ENCODE measurements at places on chromosomes 4 and X.

DNA sequence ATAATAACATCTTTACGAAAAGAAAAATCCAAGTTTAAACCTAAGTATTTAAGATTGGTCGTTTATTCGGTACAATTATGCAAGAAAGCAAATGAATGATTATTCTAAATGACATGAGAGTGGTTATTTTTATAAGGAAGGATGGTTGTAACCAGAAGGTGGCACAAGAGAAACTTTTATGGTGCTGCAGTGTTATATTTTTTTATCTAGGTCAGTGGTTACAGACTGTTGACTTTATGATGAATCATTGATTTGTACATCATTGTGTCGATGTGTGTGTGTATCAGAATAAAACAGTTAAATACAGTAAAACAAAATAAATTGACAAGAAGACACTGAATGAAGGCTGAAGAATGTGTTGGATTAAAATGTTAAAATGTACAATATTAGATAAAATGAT is 9.8 kb downstream of the DCAF8L2 start:
- no peak for DNase-seq

DNA sequence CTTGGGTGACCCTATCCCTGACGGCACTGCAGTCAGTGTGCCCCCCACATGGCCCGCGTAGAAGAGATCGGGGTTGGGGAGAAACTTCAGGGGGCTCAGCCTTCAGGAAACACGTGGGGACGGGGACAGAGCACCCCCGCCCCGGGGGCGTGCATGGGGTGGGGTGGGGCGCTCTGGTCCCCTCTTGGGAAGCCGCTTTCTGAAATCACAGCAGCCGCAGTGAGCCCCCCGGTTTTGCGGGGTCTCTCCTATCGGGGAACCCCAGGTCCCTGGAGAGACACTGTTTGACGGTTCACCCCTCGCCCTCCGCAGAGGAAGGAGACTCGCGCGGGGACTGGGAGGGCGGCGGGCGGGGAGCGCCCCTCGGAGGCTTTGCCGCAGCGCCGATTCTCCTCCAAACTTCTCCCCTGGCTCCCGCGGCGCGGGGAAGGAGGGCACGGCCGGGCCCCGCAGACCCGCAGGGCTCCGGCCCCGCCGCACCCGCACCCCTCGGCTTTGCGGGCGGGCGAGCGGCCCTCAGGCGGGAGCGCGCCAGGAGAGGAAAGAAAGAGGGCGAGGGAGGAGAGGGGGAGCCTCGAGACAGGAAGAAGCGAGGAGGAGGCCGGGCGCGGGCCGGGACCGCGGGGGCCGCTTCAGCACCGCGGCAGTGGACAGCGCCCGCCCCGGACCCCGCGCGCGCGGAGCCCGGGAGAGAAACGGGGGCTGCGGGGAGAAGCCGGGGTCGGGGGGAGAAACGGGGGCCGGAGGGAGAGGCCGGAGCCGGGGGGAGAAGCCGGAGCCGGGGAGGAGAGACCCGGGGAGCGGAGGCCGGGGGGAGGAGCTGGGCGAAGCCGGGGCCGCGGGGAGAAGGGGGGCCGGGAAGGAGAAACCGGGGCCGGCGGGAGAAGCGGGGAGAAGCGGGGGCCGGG is 612 bp downstream of the CPLX1 start:
- peak; percentile 32 for DNase-seq

DNA sequence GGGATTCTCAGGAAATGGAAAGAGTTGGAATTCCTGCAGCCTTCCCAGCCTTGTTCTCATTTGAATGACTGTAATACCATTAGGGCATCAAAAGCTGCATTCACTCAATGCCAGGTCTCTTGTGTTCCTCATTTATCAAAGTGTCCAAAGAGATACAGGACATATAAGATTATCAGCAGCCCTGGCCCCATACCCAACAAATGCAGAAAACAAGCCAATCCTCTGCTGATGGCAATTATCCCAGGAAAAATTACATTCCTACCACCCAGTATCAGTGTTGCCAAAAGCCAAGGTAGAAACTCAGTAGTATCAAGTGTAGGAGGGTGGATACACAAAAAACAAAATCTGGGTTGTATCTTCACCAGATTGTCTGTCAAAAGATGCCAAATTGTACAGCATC is 18.5 kb upstream of the ASB5 start:
- no peak for DNase-seq

DNA sequence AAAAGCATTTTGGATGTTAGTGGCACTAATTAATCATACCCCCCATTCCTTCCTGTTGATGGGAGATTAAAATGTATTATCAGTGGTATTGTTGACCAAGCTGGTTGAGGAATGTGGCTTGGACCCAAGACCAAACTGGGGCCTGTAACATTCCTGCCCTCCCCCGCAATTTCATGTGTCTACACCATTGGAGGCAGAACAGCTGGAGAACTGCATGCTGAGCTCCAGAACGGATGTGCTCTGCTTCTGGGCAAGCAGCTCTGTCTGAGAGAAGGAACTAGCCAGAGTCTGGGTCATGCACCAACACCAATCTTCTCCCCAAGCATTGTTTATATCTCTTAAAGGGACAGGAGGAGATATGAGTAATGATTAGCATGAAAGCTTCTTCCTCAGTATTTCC is 185.5 kb downstream of the CEP135 start:
- no peak for DNase-seq

DNA sequence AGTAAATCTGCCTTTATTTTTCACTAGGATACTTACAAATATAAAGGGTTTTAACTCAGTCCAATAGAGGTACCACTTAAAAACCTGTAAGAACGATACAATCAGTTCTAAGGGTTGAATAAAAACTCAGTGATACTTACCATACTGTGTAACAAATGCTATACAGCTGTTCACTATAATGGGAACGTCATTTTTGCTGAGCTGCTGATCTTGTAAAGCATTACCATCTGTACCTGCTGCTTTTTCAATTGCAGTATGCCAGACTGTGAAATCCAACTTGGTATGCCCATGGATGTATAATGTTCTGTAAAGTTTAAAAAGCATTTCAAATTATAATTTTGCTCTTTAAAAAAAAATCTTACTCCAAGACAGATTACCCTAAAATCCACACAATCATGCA is 111.2 kb downstream of the ARAP2 start:
- no peak for DNase-seq

DNA sequence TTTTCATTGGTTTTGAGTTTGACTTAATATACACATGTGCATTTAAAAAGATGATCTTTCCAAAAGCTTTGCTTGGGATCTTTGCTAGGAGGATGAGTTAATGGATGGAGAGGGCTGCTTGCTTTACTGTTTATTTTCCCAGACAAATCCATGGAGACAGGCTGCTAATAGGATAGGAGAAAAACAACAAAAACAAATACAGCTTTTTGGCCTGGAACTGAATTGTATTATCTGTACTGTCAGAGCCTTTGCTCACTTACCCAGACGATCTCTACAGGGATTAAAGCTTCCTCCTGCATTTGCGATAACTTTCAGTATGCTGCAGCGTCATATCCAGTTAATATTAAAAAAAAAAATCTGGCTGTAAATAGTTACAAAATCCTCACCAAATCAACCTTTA is 190.8 kb upstream of the NUDT6 start:
- no peak for DNase-seq

DNA sequence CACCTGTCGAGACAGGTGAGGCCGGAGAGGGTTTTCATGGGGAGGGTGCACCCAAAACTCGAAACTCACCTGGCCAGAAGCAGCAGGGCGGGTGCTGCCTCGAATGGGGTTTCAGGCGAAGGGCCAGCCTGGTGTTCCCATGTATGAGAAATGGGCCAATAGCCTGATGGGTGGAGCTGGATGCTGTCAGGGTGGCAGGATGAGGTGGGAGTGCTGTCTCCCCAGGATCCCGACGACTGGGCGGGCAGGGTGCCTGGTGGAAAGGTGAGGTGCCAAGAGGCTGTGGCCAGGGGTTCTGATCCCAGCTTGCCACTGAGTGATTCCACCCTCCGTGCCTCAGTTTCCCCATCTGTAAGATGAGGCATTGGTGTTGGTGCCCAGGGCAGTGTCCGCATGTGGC is 16.8 kb upstream of the SH3TC1 start:
- no peak for DNase-seq

DNA sequence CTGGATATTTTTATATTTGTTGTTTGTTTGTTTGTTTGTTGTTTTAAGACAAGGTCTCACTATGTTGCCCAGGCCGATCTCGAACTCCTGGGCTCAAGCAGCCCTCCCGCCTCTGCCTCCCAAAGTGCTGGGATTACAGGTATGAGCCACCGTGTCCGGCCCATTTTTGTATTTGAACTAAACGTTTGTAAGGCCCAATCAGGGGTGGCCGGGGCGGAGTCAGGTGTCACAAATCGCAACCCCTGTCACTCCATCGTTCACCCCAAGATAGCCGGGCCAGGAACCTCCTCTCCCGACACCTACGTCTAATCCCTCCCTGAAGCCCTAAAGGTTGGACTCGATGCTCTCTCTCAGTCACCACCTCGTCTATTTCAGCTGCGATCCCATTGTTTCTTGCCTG is 722 bp upstream of the EFHC2 start:
- DNase-seq = peak; percentile 35

GRCh38 chrX:39311646-39312045 is 510.4 kb downstream of the MID1IP1 start:
- no peak for DNase-seq

GRCh38 chr4:19752599-19752998 is 499.1 kb upstream of the SLIT2 start:
- DNase-seq = no peak

Data from retina (tissue), 1 donor.